ENCODE measurements at places on chromosomes 1 and 21.

- H3K27ac ChIP-seq, result no peak overlapping the region
- H3K4me3 ChIP-seq, result no peak overlapping the region
- H3K4me1 ChIP-seq, result no peaks in the 10 kb centered on the region
- peaks cover 2% of the 10 kb centered on the region for H3K27me3 ChIP-seq
- no peak for DNase-seq
Measured at GRCh38 chr1:218673170-218673569, 328.0 kb downstream of the TGFB2 start.

DNA sequence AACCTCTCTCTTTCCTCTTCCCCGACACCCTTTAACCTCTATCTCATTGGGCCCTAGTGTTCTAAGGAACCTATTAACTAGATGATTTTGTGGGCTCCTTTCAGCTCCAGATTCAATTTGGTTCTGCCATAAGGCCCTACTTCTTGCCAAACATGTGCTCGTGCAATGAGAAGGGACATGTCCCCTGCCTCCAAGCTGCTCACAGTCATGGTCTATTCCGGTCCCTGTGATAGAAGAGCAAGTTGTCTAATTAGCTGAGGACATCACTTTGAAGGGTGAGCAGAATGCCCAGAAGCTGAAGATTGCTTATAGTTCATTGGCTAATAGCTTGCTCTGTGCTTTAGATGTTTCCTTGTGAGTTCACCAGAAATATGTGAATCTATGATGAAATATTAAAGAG is 76.2 kb downstream of the ZNF648 start:
- no peak overlapping the region for H3K4me3 ChIP-seq
- no peak for DNase-seq
- H3K27me3 ChIP-seq, result peaks cover 13% of the 10 kb centered on the region
- H3K4me1 ChIP-seq, result no peaks in the 10 kb centered on the region
- no peaks in the 10 kb centered on the region for H3K36me3 ChIP-seq

- peaks cover 1% of the 10 kb centered on the region for H3K27me3 ChIP-seq
- no peak overlapping the region for H3K4me3 ChIP-seq
- no peak for DNase-seq
- H3K27ac ChIP-seq, result no peak overlapping the region
- H3K36me3 ChIP-seq, result no peaks in the 10 kb centered on the region
- H3K4me1 ChIP-seq, result no peaks in the 10 kb centered on the region
Measured at GRCh38 chr1:233490488-233490887, 123.4 kb upstream of the KCNK1 start.

GRCh38 chr1:25091658-25092057 is 140.6 kb downstream of the SYF2 start:
- H3K27ac ChIP-seq, result no peak overlapping the region
- no peak for DNase-seq
- no peaks in the 10 kb centered on the region for H3K36me3 ChIP-seq
- H3K27me3 ChIP-seq, result peaks cover 4% of the 10 kb centered on the region

DNA sequence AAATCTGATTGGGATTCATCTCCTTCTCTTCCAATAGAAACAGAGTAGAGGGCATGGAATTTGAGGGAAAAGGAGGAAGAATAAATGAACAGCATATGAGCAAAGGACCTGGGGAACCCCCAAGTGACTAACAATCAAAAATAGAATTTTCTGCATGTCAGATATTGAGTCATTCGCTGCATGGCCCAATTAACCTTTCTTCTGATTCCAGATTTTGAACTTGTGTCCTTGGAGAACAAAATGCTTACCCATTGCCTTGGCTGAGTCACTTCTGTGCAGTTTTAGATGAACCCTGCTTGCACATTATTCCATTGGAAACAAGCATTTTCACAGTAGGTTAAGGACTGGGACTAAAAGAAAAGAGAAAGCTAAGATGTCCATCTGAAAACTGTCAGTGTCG is 390.5 kb downstream of the ST6GALNAC3 start:
- H3K4me1 ChIP-seq, result peaks cover 3% of the 10 kb centered on the region
- H3K27ac ChIP-seq, result no peak overlapping the region
- DNase-seq, result no peak
- H3K4me3 ChIP-seq, result no peak overlapping the region
- no peaks in the 10 kb centered on the region for H3K36me3 ChIP-seq

- no peak overlapping the region for H3K4me3 ChIP-seq
- no peak overlapping the region for H3K27ac ChIP-seq
- H3K27me3 ChIP-seq, result peaks cover 7% of the 10 kb centered on the region
- DNase-seq, result no peak
- peaks cover 4% of the 10 kb centered on the region for H3K4me1 ChIP-seq
Measured at GRCh38 chr1:227901239-227901905, 46.4 kb downstream of the WNT9A start.

DNA sequence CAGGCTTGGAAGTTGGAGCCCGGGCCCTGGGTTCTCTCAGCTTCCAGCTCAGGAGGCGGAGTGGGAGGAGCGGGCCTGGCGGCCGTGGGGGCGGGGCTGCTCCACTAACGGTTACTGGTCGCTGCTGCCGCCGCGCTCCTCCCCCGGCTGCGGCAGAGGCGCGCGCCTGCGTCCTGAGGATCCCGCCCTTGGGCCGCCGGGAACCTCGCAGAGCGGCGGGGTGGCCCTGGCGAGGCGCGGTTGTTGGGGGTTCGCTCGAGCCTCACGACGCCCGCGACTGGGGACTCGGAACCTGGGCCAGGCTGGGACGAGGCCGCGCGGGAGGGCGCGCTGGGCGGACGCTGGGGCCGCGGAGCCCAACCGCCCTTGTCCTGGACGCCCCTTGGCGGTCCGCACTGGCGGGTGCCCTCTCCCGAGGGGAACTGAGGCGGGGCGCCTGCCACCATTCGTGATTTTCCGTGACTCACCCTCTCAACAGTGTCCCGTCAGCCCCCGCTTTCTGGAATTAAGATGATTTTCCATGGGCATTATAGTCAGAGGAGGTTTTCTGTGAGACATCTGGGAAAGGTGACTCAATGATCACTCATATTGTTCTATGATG is 34.1 kb downstream of the OR2G3 start:
- H3K4me3 ChIP-seq, result no peak overlapping the region
- peaks cover 3% of the 10 kb centered on the region for H3K4me1 ChIP-seq
- no peak overlapping the region for H3K27ac ChIP-seq
- peaks cover 20% of the 10 kb centered on the region for H3K27me3 ChIP-seq
- H3K36me3 ChIP-seq, result peaks cover 2% of the 10 kb centered on the region

DNA sequence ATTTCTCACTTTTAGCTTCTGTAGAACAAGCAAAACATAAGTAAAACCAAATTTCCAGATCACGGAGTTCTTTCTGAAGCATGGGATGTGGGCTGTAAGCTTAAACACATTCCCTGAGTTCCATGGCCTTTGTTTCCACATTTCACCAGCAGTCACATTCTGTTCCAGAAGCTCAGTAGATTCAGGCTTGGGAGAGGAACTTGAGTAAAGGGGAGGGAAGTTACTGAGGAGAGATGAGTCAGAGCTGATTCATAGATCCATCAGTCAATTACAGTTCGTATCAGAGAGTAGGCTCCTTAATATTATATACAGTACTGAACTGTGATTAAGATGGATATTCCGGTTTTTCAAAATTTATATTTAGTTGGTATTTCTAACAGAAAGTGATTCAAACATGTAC is 614.3 kb downstream of the NCAM2 start:
- H3K4me1 ChIP-seq, result no peaks in the 10 kb centered on the region
- no peaks in the 10 kb centered on the region for H3K27me3 ChIP-seq
- no peaks in the 10 kb centered on the region for H3K36me3 ChIP-seq
- no peak overlapping the region for H3K4me3 ChIP-seq
- no peak for DNase-seq
- no peak overlapping the region for H3K27ac ChIP-seq

GRCh38 chr21:42942244-42942643 is 16.8 kb upstream of the ERVH48-1 start:
- H3K36me3 ChIP-seq, result no peaks in the 10 kb centered on the region
- no peak overlapping the region for H3K4me3 ChIP-seq
- H3K27ac ChIP-seq, result no peak overlapping the region
- no peaks in the 10 kb centered on the region for H3K27me3 ChIP-seq
- no peak for DNase-seq

DNA sequence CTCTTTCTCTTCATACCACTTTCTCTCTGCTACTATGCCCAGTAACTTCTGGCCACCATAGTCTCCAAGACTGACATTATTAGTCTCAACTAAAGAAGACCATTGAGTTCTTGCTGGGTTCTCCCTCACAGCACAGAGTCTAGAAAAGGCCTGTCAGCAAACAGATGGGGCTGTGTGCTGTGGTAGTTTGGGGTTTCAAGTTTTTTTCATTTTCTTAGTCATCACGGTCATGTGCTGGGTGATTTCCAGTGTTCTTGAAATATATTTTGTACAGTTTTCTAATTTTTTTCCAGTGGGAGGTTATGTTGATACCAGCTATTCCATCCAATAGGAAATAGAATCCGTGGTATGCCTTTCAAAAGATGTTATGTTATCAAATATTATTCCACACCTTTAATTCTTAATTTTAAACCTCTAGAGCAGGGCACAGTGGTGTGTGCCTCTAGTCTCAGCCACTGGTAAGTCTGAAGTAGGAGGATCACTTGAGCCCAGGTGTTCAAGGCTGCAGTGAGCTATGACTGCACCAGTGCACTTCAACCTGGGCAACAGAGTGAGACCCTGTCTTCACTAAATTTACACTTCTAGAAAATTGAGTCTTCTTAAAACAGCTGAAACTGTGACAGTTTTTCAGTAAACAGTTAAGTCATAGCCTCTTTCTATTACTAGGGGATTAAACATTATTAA is 8.3 kb downstream of the CFHR2 start:
- H3K27ac ChIP-seq, result no peak overlapping the region
- no peaks in the 10 kb centered on the region for H3K4me1 ChIP-seq
- H3K4me3 ChIP-seq, result no peak overlapping the region
- H3K36me3 ChIP-seq, result no peaks in the 10 kb centered on the region
- H3K27me3 ChIP-seq, result no peaks in the 10 kb centered on the region

DNA sequence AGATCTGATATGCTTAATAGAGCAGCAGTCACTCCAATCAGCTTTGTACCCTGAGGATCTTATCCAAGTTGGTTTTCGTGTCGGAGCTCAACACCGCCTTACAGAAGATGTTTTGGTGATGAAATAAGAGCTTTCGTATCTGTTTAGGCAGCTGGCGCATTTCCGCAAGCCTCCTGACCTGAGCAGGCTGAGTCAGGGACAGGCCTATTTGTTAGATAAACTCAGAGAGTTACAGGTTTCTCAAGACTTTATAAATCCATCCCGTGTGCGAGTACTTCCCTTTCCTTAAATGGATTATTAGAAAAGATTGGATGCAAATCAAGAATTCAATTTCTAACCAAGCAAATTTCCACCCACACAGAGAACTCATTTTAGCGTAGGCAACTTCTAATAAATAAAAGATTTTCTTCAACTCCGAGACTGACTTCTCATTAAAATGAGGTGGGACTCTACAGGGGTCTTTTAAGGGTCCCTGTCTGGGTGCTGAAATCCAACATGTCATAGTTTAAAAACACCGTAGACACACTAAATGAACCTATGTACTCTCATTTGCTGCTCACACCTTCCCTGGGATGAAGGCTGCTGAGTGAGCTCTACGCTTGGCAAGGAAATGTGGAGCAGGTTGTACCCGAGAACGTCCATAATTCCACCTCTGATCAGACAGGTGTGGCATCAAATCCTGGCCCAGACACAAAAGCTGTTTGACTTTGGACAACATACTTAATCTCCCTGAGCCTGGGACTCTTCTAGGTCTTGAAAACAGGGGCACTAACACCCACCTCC is 106.9 kb upstream of the F3 start:
- H3K36me3 ChIP-seq, result no peaks in the 10 kb centered on the region
- no peaks in the 10 kb centered on the region for H3K27me3 ChIP-seq
- DNase-seq, result no peak
- H3K4me3 ChIP-seq, result no peak overlapping the region

DNA sequence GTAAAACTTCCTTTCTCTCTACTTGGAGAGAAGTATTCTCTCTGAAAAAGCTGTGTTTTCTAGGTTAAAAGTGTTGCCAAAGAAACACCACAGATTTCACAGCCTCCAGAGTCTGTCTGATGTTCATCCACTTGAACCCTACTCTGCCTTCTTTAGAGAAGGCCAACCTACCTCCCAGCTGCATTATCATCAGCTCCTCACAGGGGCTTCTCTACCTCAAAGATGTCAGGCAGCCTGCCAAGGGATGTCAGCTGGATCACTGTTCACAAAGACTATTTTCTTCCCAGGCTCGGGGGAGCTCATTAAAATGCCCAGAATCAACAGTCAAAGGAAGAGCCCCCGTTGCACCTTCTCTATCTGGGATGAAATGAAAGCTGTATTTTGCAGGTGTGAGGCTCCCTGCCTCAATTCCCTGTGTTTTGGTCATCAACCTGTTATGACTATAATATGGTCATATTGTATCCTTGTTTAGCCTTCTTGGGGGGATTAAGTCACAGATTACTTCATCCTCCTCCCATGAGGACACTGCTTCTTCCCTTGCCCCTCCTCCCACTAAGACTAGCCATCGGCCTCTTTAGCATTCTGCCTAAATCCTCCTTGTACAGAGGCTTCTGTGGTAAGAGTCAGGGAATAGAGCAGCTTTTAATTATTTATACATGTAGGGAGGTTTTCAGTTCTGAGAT is 25.7 kb downstream of the ANGPTL7 start:
- peaks cover 53% of the 10 kb centered on the region for H3K36me3 ChIP-seq
- H3K4me3 ChIP-seq, result no peak overlapping the region
- no peaks in the 10 kb centered on the region for H3K27me3 ChIP-seq
- no peak overlapping the region for H3K27ac ChIP-seq
- DNase-seq, result no peak
- no peaks in the 10 kb centered on the region for H3K4me1 ChIP-seq

- H3K4me1 ChIP-seq, result no peaks in the 10 kb centered on the region
- no peak overlapping the region for H3K4me3 ChIP-seq
- H3K27ac ChIP-seq, result no peak overlapping the region
- H3K36me3 ChIP-seq, result no peaks in the 10 kb centered on the region
- peaks cover 8% of the 10 kb centered on the region for H3K27me3 ChIP-seq
Measured at GRCh38 chr1:184379111-184379752, 7.6 kb upstream of the C1orf21 start.

GRCh38 chr1:246364415-246364941 is 142.6 kb downstream of the SMYD3 start:
- no peaks in the 10 kb centered on the region for H3K27me3 ChIP-seq
- no peak for DNase-seq
- peak overlapping the region; percentile 8 for H3K4me3 ChIP-seq
- H3K36me3 ChIP-seq, result peaks cover 13% of the 10 kb centered on the region

- H3K27me3 ChIP-seq, result peaks cover 17% of the 10 kb centered on the region
- no peaks in the 10 kb centered on the region for H3K36me3 ChIP-seq
- no peak overlapping the region for H3K4me3 ChIP-seq
- no peak for DNase-seq
- H3K4me1 ChIP-seq, result peaks cover 4% of the 10 kb centered on the region
- no peak overlapping the region for H3K27ac ChIP-seq
Measured at GRCh38 chr21:42369821-42370220, 3.5 kb upstream of the TFF1 start.

DNA sequence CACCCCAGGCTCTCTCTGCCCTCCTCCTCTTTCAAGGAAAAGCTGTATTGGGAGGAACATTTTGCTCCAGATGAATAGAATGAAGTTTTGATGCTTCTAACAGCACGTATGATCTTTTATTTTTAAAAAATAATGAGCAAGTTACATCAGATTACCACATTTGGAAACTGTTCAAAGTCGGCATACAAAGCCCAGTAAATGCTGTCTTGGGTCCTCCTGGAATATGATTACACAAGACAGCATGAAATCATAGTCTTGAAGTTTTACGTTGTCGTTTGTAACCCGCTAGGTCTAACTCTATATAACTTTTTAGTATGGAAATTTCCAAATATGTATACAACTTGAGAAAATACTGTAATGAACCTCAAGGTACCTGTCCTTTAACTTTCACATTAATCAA is 385.6 kb downstream of the HLX start:
- H3K36me3 ChIP-seq, result no peaks in the 10 kb centered on the region
- H3K27ac ChIP-seq, result no peak overlapping the region
- H3K4me1 ChIP-seq, result peaks cover 2% of the 10 kb centered on the region
- no peak overlapping the region for H3K4me3 ChIP-seq
- peaks cover 12% of the 10 kb centered on the region for H3K27me3 ChIP-seq

Data from memory B cell (primary cell).